Activated naive CD4-positive, alpha-beta T cell treated with anti-CD3 and anti-CD28 coated beads, Interleukin-2, amount 10 ng/mL, durations not matched to agents 5 hours and 36 hours (primary cell): ENCODE measurements at places on chromosomes 11 and 22. TPM values are rescaled to one million over a fixed set of nuclear protein-coding genes. Genes with fewer than 3 reads are reported as not detected.

Gene SCT
- not detected for total RNA-seq

Gene CRYBB2
- not detected for total RNA-seq

Gene ACER3
- 10.1 TPM for total RNA-seq

Gene ZFP91
- total RNA-seq: 46.7 TPM

Gene TRIM68
- total RNA-seq: 14.0 TPM

Gene BTBD18
- total RNA-seq: not detected

Gene UPK2
- total RNA-seq: not detected

Gene EIF3D
- total RNA-seq: 215 TPM

Gene CCDC89
- 0.79 TPM for total RNA-seq
